AG10803 (cell line): ENCODE measurements at places on chromosomes 11 and 22.

- peak; percentile 83 for DNase-seq
These were observed 339.4 kb downstream of the MN1 start for GRCh38 chr22:27462190-27462589.

DNA sequence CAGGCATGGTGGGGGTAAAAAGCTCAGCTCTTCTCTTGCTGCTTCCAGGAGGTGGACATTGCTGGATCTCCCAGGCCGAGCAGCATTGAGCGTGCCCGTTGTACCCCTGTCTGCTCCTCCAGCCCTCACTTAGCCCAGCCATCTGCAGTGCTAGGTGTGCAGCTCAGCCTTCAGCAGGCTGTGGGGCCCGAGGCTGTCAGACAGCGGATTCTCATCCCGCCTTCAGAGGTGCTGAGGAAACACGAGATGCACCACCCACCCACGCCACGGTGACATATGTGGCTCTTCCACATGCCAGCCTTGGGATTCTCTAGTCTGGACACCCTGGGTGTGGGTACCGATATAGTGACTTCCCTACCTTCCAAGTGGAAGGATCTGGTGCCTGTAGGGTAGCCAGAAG is 48.9 kb upstream of the NECTIN1 start:
- DNase-seq: no peak

GRCh38 chr22:44999231-44999630 is 10.6 kb downstream of the PHF21B start:
- DNase-seq: no peak

DNA sequence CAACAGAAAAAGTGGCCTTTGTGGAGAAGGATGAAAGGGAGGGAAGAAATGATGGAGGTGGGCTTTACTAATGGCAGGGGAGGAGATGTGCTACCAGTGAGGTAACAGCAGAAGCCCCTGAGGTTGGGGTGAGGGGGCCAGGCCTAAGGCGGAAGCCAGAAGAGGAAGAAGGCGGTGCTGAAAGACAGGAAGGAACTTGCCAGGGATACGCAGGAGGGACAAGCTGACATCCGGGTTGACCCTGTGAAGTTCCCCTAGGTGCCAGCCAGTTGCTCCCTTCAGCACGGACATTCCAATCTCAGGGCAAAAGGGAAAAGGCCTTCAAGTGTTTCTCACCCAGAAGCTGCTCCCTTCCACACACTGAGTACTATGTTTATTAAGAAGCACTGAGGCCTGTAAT is 2.3 kb upstream of the TIRAP start:
- no peak for DNase-seq

GRCh38 chr22:37403267-37403960 is 23.9 kb downstream of the ELFN2 start:
- DNase-seq: no peak

- DNase-seq: no peak
These were observed 256.0 kb upstream of the SESN3 start for GRCh38 chr11:95486979-95487378.

GRCh38 chr11:100970283-100971164 is 159.1 kb downstream of the PGR start:
- DNase-seq: no peak

DNA sequence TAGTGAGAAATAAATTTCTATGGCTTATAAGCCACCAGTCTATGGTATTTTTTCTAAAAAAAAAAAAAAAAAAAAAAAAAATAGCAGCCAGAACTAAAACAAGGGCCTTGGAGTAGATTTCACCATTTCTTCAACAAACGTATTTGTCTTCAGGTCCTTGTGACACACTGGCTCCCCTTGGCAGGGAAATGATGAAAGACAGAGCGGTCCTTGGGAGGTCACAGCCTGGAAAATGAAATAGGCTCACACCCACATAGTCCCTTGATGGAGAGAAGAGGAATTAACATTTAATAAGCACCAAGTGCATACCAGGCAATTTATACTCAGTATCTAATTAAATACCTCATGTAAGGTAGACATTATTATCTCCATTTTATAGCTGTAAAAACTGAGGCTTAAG is 25.7 kb upstream of the ACER3 start:
- no peak for DNase-seq

DNA sequence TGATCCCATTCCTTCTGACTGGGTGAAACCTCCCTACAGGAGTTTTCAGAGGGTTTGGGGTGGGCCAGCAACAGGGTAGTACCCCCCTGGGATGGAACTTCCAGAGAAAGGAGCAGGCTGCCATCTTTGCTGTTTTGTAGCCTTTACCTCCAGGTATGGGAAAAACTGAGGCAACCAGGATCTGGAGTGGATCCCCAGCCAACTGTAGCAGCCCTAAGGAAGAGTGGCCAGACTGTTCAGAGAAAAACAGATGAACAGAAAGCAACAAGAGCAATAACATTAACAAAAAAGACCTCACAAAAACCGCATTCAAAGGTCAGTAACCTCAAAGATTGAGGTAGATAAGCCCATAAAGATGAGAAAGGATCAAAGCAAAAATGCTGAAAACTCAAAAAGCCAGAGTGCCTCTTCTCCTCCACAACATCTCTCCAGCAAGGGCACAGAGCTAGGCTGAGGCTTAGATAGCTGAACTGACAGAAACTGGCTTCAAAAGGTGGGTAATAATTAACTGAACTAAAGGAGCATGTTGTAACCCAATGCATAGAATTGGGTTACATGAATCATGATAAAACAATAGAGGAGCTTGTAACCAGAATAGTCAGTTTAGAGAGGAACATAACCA is 1288.6 kb upstream of the CNTN5 start:
- DNase-seq: no peak

DNA sequence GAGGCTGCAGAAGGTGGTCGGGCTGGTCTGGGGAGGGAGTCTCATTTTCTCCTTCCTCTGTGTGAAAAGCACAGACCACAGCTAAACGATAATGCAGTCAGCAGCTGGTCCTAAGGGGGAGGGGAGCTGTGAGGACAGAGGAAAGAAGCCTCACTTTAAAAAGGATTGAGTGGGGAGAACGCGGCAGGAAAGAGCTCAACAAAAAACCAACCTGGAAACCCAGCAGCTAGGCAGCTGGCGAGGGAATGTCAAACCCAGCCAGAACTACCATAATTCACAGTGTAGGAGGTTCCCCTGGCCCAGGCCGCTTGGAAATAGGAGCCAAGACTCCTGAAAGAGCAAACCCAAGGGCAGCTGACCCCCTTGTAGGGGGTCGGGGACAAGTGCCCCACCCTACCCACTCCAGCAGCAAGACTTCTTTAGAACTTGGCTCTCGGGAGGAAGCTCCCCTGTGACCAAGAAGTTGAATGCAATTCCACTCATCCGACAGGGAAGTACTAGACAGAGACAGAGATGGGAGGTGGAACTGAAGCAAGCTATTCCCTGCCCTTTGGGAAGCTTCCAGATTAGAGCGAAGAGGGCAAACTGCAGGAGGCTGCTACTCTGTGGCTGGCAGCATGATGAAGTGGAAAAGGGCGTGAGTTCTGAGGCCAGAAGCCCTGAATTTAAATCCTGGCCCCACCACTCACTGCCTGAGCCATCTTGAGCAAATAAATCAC is 16.5 kb upstream of the DGKZ start:
- no peak for DNase-seq

- no peak for DNase-seq
These were observed 358.4 kb downstream of the BUD13 start for GRCh38 chr11:116414357-116414880.

GRCh38 chr11:82830746-82831145 is 69.5 kb downstream of the PRCP start:
- no peak for DNase-seq

- DNase-seq: peak; percentile 40
These were observed 77.3 kb downstream of the SCN3B start for GRCh38 chr11:123577081-123577598.

DNA sequence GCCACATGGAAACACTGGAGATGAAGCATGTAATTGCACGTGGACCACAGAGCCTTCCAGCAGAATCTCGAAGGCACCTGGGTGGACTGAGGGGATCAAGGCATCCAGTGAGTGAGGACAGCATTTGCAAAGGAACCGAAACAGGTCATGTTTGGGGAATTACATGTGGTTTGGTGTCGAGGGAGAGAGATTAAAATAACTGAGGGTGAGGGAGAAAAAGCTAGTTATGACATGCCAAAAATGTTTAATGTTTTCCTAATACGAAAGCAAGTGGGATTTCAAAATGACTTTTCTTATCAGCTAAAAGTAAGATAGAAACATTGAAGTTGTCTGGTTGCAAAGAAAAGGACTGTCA is 157.1 kb downstream of the BLID start:
- peak; percentile 36 for DNase-seq

GRCh38 chr11:134575504-134576230 is 163.6 kb upstream of the B3GAT1 start:
- DNase-seq: no peak

- no peak for DNase-seq
These were observed 1.4 kb downstream of the LIPT2 start for GRCh38 chr11:74492084-74492483.

- DNase-seq: no peak
These were observed 1841.5 kb downstream of the LRRC4C start for GRCh38 chr11:39617971-39618370.

- DNase-seq: no peak
These were observed 364.0 kb upstream of the FAT3 start for GRCh38 chr11:91860661-91861060.

- DNase-seq: no peak
These were observed 54.0 kb downstream of the ZNRF3 start for GRCh38 chr22:28937206-28938025.

- no peak for DNase-seq
These were observed 94.9 kb upstream of the SEPTIN5 start for GRCh38 chr22:19619144-19620009.

DNA sequence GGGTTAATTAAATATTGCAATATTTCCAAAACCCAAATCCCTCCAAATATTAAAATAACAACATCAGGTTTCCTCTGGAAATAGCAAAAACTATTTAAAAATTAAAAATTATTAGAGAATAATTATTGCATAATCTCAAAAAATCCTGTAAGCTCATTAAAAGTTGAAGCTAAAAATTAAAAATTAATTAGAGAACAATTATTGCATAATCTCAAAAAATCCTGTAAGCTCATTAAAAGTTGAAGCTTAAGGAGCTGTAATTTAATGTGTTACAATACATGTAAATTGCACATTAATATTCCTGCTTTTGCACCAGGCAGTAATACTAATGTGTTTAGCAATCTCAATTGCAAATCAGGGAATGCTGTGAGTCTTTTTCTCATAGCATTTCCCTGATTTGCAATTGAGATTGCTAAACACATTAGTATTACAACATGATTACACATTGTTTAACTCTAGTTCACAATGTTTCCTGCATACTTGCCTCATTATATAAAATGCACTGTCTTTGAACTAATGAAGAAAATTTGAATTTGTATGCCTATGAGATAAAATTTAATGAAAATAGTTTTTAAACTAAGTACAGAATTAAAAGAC is 247.7 kb downstream of the GUCY1A2 start:
- peak; percentile 20 for DNase-seq

DNA sequence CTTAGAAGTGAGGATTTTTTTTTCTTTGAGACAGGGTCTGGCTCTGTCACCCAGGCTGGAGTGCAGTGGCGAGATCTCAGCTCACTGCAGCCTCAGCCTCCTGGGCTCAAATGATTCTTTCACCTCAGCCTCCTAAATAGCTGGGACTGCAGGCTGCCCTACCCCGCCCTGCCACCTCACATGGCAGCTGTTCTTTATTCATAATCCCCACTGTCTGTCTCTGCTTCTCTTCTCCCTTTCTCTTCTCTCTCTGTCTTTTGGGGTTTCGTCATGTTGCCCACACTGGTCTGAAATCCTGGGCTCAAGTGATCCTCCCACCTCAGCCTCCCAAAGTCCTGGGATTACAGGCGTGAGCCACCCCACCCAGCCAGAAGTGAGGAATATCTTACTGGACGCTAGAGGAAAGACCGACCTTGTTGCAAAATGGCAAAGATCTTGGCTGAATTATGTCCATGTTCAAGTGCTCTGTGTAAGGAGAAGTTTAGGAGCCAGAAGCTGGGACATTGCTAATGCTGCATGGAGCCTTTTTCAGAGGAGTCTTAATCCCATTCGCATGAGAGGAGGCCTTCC is 21.9 kb downstream of the KRTAP5-5 start:
- DNase-seq: no peak

GRCh38 chr22:17268501-17269223 is 49.4 kb upstream of the ADA2 start:
- no peak for DNase-seq

GRCh38 chr11:68340003-68340767 is 27.8 kb downstream of the LRP5 start:
- DNase-seq: no peak

DNA sequence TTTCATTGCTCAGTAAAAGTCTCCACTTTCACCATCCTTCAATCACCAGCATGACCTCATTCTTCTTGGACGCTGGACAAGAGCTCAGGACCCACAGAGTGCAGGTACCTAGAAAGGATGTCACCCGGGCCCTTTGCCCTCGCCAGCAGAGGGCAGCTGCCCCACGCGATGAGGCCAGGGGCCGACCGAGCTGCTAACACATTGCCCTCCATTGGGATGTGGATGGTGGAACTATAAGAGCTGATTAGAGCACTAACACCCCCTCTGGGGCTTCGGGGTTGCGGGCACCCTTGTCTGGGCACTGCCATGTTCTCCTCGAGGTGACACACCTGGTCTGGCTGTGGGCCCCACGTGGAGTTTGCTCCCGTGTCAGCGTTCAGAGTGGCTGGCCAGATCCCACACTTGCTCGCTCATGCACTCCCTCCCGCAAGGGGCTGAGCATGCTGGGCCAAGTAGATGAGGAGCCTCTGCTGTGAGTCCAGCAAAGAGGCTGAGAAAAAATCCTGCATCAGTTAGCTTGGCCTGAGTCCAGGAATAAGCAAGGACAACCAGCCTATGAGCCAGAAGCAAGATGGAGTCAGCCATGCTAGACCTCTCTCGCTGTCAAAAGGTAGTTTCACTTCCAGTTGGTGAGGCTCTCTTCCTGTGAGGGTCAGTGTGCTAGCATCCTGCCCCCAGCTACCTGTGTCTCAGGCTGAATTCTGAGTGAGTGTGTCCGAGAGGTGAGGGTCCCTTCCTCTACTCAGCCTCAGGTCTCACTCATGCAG is 9.8 kb downstream of the KRTAP5-6 start:
- peak; percentile 2 for DNase-seq

DNA sequence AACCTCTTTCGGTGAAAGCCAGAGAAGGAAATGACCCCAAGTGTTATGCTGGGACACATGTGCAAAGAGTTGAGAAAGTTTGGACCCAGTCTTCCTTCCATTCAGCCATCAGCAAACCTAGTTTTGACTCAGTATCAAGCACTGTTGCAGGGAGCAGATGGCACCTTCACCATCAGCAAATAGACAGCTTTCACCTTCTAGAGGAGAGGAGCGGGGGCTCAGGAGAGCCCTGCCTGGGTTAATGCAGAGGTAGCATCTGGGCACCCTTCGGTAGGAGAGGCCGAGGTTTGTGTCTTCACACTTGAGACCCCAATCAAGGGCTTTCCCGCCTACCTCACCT is 16.2 kb upstream of the MFRP start:
- no peak for DNase-seq

GRCh38 chr11:125224391-125225021 is 60.0 kb downstream of the PKNOX2 start:
- DNase-seq: no peak
